ENCODE measurements at places on chromosomes 5 and 9.

DNA sequence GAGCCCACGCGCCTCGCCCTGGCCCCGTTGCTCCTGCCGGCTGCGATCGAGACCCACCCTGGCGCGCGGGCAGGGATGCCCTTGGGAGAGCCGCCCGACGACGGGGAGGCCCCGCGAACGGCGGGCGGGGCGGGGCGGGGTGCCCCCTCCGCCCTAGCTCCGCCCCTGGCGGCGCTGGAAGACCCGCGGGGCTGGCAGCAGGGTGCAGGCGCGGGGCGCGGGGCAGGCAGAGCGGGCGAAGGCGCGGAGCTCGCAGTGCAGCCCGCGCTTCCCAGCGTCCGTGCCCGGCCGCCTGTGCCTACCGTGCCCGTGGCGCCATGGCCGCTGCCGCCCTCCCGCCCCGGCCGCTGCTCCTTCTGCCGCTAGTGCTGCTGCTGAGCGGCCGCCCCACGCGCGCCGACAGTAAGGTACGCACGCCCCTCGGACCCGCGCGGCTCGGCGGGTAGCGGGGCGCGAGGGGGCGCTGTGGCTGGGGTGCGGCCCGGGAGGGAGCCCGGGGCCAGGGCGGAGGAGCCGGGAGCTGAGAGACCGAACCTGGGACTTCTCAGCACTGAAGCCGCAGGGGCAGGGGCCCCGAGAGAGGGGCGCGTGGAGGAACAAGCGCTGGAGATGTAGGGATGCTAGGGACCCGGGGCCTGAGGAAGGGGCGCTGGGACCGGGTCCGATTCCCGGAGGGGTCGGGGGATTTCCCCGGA lies at the start of gene OLFML2A:
Gene OLFML2A, plus strand, starts transcription at position 180 of the 695 bp plus-strand sequence. Its CDS starts 138 bp downstream, at position 318.
- DNase-seq = no peak

GRCh38 chr9:35728041-35728971 lies 3.7 kb downstream of the TLN1 start:
- DNase-seq = peak; percentile 10

DNA sequence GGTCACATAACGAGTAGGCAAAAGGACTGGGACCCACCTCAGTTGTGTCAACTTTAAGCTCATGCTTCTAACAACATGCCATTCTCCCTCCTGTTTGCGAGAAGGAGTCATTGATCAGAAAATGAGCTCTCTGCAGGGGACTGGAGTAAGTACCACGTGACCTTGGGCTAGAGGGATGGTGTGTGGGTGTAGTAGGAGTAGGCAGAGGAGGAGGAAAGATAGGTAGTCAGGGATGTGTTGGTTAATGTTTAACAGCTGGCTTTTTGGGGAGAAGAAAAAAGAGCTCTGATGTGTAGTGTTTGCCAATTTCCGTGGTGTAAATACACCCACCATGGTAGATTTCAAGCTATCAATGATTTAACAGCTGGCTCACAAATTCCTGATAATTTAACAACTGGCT lies 160.3 kb upstream of the TBC1D2 start:
- no peak for DNase-seq

GRCh38 chr9:134502809-134503211 lies 138.8 kb upstream of the COL5A1 start:
- no peak for DNase-seq

DNA sequence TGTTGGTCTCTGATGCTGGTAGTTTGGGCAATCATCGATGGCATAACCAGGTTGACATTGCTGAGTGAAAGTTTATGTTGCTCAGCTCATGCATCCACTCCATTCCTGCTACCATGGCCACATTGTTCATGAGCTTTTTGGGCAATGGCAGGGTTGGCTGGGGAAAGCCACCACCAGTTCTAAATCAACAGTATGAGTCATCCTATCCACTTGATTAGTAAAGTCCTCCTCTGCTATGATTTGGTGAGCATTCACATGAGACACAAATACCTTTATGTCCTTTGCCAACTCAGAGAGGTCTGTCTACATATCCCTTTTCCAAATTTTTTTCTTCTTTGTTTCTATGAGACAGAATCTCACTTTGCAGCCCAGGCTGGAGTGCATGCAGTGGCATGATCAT lies 129.7 kb upstream of the FBN2 start:
- DNase-seq = no peak

- DNase-seq = no peak
These were observed 88.9 kb downstream of the ADRB2 start for GRCh38 chr5:148915224-148915817.

DNA sequence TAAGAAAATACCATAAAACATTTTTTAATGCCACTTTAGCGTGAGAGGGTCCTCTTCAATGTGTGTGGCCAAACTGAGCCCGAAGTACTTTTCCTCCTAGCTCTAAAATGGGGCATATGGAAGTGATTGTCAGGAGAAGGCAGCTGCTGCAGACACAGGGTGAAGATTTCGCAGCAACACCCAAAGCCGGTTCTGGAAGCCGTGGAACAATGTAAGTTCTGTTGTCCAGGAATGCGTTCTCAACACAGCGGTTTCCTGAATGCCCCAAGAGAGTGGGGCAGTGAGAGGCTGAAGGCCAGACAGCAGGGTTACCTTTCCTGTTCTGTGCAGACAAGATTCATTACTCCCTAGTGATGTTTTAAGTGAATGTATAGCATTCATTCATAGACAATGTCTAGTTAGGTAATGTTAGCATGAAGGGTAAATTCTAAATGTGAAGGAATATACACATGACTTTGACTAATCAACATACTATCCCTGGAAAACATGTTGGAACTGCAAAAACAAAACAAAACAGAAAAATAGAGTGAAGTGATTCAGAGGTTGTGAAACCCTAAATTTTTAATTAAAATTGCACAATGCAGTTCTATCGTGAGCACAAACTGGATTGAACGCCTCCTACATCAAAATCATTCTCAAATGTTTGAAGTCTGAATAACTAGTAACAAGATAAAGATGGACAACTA lies 197.0 kb upstream of the SEMA6A start:
- DNase-seq = no peak

GRCh38 chr5:107794741-107795140 lies 124.0 kb upstream of the EFNA5 start:
- DNase-seq = no peak

GRCh38 chr9:137149942-137150616 lies 11.1 kb downstream of the GRIN1 start:
- no peak for DNase-seq

DNA sequence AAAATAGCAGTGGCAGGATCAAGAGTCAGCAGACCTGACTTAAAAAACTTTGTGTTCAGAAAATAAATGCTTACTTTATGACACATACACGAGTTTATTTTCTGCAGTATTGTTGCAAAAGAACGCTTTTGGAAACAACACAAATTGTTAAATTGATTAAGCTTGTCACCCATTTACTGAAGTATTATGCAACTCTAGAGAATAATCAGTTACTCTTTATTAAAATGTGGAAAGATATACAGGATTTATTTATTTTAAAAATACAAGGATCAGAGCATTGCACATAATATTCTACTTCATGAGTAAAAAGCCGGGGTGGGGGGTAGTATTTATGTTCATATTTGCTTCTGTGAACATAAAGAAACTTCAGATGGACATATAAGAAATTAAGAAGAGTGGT lies 20.0 kb downstream of the FYB1 start:
- no peak for DNase-seq

GRCh38 chr5:165138236-165138635 lies 1632.8 kb downstream of the MAT2B start:
- no peak for DNase-seq

GRCh38 chr5:98301547-98301946 lies 471.9 kb upstream of the RGMB start:
- no peak for DNase-seq

DNA sequence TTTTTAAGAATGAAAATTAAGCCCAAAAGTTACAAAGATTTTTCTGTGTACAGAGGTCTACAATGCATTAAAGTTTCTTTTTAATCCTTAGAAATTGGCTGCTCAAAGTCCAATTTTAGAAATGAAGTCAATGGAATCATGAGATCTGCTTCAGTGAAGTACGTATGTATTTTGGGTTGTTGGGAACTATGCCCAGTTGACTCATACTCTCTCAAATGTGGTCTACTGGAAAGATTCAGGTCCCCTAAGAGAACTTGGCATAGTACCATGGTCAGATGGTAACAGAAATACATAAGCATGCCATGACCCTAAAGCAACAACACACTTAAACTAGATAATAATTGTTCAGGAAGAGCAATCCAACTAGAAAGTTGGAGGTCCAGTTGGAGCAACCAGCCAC lies 23.0 kb downstream of the FBLL1 start:
- no peak for DNase-seq

DNA sequence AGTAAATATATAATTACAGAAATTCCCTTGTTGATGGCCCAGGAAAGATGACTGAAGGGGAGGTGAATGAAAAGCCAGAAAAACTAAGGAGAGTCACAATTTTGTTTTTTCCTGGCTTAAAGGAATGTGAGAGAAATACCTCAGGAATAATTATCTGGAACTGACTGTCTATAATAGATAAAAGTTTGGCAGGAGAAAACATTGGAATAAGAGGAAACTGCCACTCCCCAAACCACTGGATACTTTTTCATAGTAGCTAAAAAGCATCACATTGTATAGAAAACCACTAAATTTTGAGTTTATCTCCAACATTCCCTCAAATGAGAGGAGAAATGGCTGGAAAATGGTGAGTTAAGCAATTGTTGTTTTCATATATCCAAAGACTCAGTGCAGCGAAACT lies 326.0 kb downstream of the NPR3 start:
- DNase-seq = no peak

- DNase-seq = no peak
These were observed 87.1 kb downstream of the SLC38A9 start for GRCh38 chr5:55624841-55625588.

- no peak for DNase-seq
These were observed 40.2 kb upstream of the LPAR1 start for GRCh38 chr9:111078391-111079038.

DNA sequence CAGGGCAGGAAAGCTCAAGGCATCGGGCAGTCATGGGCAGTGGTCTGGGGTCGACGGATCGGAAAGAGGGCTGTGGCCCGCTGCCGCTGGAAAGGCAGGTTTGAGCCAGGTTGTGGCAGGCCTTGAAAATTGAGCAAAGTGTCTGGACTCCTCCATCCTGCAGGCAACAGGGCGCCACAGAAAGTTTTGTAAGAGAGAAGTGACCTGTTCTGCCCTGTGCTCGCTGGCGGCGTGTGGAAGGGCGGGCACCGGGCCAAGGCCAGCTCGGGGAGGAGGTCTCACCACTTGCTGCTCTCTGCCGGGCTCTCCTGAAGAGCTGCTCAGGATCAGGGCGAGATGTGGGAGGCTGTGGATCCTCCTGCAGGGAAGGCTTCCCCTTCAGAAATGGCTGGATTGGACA lies 41.4 kb upstream of the FAT2 start:
- DNase-seq = no peak
